ENCODE measurements at places on chromosomes 2 and 18. TPM values are rescaled to one million over a fixed set of nuclear protein-coding genes. Genes with fewer than 3 reads are reported as not detected.

The PRKAG3 gene
- total RNA-seq, result not detected

The AQP12A gene
- total RNA-seq, result not detected

The APCDD1 gene
- not detected for total RNA-seq

The KLHL30 gene
- not detected for total RNA-seq

The C2orf15 gene
- total RNA-seq, result 0.34 TPM

The SCN9A gene
- total RNA-seq, result 1.9 TPM

The NOSTRIN gene
- not detected for total RNA-seq

The SEPTIN10 gene
- total RNA-seq, result 0.57 TPM

The EGR4 gene
- total RNA-seq, result 0.07 TPM

The LOXL3 gene
- total RNA-seq, result 1.9 TPM

The ANKRD29 gene
- 0.07 TPM for total RNA-seq

The DTNB gene
- 24.7 TPM for total RNA-seq

The MARCO gene
- total RNA-seq, result not detected

The RAD51AP2 gene
- not detected for total RNA-seq

The ALS2 gene
- total RNA-seq, result 8.4 TPM

The HTR2B gene
- 1.2 TPM for total RNA-seq

The TFCP2L1 gene
- total RNA-seq, result 0.02 TPM

The CCDC85A gene
- not detected for total RNA-seq

The ADI1 gene
- total RNA-seq, result 41.6 TPM

The NETO1 gene
- not detected for total RNA-seq

The FAM237A gene
- total RNA-seq, result not detected

The ATOH8 gene
- total RNA-seq, result 0.18 TPM

The AOX1 gene
- total RNA-seq, result not detected

The CFAP65 gene
- total RNA-seq, result not detected

The CNDP1 gene
- total RNA-seq, result not detected

The HOXD13 gene
- total RNA-seq, result not detected

The CRYGC gene
- total RNA-seq, result not detected

The HRH4 gene
- 2.0 TPM for total RNA-seq

The SOX11 gene
- not detected for total RNA-seq

The ALLC gene
- total RNA-seq, result not detected

The LONRF2 gene
- total RNA-seq, result 0.27 TPM

The TMEM182 gene
- 2.3 TPM for total RNA-seq

The CTNNA2 gene
- total RNA-seq, result not detected

The ALPG gene
- not detected for total RNA-seq

The CLEC4F gene
- total RNA-seq, result not detected

The TCF23 gene
- total RNA-seq, result not detected

The DSG2 gene
- total RNA-seq, result 1.3 TPM

The SLC30A3 gene
- 0.48 TPM for total RNA-seq
